ENCODE measurements at places on chromosomes 2 and 18.

- no peak for DNase-seq
Observed at GRCh38 chr2:7154656-7155055, 237.4 kb downstream of the RNF144A start.

GRCh38 chr18:58697146-58697545 lies 25.9 kb downstream of the MALT1 start:
- DNase-seq = no peak

DNA sequence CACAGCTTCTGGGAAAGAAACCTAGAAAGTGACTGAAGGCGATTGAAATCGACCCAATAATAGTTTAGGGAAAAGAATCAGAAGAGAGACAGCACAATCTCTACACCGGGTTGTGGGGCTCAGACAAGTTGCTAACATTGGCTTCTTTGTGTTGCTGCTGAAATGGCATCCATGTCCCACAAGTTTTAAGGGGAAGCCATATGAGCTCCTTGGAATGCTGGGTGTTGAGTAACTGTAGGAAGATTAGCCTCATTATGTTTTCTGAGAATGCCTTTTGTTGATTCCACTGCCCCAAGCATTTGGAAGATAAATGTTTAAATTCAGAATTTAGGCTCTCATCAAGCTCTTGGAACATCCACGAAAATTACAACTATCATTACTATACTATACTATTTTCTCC lies 73.4 kb upstream of the NEUROD1 start:
- DNase-seq = no peak

DNA sequence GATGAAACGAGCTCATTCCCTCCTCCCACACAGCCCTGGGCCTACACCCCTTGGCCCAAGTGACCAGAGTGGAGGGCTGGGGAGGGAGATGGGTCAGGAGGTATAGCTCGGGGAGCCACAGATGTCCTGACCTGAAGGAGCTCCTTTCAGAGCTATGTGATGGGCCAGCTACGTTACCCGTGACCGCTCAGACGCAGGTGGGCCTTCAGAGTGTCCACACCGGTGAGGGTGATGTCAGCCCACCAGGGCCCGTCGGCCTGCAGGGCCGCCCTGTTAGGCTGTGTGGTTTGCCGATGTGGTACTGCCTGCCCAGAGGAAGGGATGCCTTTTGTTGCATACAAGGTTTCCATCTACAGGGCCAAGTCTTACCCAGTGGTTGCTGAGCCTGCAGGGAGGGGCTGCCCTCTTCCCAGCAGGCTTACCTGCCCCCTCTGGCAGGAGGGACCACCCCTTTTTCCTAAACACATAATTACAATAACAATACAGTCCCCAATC lies 41.8 kb upstream of the FOSL2 start:
- DNase-seq = no peak

- no peak for DNase-seq
Observed at GRCh38 chr2:173148520-173148919, 72.9 kb downstream of the MAP3K20 start.

DNA sequence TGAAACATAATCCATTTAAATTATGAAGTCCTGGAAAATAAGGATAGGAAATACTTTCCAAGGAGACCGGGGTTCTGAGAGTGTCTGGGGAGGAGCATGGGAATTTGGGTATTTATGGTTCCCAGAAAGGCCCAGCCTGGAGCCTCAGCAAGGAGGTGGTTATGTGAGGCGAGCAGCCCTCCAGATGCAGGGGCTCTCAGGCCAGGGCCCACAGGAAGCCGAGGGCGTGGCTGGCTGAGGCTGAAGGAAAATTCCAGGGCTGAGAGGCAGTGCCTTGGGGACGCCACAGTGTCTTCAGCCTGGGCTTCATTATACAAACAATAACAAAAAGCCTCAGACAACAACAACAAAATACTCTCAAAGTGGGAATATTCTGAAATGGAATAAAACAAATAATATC lies 86.9 kb upstream of the SERPINE2 start:
- DNase-seq = no peak

DNA sequence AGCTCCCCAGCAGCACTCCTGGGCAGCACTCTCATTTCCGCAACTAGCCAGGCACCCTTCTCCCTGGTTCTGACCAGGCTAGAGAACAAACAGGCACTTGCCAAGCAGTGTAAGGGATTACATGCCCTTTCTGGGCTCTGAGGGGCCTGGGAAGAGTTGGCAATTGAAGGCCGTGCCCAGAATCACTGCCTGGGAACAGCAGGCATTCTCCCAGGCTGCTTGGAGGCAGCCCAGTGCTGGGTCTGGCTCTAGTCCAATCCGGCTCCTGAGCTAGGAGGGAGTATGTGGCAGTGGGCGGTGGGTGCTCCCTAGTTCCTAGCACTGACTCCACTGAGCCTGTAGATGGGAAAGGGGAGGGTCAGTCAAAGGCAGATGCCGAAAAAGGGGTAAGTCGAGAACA lies 34.1 kb upstream of the SP3 start:
- DNase-seq = no peak

DNA sequence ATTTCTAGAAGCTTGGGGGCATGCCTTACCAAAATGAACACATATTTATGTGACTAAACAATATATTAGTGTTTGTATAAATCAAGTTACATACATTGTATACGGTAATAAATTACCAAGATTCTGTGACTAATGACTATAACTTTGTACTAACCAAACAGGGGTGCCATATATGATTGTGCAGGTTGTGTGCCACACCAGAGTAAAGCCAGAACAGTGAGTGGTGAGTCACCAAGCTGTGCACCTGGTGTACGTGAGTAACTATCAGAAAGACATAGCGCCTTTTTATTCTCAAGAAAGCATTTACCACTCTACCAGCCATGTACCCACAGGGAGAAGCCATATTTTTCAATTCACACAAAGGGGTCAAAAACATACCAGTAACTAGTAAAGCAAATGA lies 453.2 kb upstream of the PIK3C3 start:
- DNase-seq = no peak

GRCh38 chr2:23452853-23453420 lies 68.0 kb downstream of the KLHL29 start:
- no peak for DNase-seq

DNA sequence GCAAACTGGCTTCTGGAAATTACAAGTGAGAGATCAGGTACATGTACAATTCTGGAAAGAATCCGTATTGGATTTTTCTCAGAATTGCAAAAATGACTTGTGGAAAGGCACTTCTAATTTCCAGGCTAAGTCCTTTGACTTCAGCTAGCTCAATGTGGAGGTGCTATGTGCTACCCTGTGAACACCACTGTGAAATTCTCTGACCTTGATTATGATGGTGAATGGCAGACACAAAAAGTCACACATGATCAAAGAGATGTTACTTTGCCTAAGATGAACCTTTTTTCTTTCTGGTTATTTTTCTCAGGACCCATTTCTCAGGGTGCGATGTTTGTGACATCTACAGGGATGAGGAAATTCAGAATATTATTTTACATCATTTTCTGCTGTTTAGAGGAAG lies 856.6 kb upstream of the VRK2 start:
- no peak for DNase-seq

DNA sequence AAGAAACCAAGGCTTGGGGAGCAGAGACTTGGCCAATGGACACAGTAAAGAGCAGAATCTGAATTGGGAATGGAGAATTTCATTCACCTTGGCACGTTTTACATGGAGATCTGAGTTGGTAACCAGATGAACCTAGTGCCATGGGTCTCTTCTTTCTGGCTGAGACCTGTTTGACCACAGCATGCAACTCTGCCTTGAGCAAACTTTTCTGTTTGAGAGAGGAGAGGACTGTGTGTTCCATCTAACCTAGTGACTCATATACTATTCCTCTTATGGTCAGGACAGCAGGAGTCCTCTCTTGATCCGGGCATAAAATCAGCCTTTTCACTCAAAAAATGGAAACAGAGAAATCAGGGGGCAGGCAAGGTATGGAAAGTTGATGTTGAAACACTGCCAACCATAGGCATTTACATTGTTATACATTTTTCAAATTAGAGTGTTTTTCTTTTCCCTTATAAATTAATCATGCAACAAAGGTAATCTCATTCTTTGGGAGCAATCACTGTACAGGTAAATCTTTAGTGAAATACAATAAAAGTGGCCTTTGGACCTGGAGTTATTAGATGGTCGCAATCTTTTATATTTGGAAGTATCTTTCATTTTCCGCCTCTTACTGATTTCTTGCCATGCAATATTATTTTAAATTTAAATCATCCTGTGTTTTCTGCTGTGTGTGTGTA lies 86.7 kb downstream of the NRP2 start:
- DNase-seq = no peak

DNA sequence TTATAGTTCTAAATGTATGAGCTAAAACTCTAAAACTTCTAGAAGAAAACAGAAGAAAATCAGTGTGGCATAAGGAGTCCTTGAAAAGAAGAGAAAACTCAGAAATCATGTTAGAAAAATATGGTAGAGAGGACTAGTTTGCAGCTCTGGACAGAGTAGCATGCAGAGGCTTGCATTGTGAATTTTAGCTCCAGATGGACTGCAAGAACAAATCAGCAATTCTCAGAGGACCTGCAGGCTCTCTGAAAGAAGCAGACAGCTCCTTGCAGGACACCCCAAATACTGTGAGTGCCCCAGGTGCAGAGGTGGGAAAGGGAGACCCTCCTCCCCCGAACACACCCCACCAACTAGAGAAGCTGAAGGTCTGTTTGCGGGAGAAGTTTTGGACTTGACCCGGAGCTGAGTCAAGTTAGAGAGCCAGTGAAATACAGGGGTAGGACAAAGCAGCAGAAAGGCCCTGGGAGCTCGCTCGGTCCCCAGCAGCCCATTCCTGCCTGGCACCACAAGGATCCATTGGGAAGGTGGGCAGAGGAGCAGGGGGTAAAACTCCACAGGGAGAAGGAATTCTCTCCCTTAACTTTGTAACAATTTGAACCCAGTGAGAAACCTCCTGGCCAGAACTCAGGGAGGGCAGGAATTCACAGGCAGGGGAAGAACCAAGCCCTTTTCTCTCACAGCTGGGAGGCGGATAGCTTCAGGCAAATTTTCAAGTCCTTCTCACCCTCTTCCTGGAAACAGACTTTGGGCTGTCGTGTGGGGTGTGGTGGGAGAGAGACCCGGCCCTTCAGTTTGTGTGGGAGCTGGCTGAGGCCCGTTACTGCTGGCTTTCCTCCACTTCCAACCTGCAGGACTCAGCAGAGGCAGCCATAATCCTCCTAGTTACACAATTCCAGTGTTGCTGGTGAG lies 216.2 kb upstream of the SLC35G4 start:
- no peak for DNase-seq

DNA sequence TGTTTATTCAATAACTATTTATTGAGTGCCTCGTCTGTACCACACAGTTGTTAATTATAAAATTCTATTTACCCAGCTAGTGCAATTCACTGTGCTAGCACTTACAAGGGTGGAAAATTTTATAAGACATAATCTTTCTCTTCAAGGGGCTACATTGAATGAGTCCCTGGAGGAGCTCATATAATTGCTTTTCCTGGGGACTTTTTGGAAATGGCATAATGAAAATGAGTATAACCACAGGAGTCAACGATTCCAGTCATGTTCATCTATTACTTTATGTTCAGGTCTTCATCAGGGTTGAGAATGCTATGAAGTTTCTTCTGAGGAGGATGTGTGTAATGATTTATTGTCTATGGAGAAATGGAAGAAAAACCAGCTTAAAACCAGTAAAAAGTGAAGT lies 52.9 kb upstream of the TMEM200C start:
- no peak for DNase-seq

DNA sequence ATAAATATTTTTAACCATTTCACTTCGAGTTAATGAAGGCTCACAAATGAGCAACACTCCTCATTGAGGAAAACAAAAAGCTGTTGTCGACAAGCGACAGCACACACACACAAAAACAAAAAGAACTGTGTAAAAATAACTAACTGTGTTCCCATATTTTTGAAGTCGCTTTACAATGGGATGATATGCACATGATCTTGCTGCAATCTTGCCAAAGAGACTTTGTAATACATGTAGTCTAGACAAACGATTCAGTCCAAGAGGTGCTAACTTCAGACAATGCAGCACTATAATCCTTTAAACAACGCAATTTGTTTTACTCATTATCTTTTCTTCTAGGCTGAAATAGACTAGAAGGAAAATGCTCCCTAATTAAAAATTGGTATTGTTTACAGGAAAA lies 7.2 kb upstream of the USP34 start:
- DNase-seq = no peak

DNA sequence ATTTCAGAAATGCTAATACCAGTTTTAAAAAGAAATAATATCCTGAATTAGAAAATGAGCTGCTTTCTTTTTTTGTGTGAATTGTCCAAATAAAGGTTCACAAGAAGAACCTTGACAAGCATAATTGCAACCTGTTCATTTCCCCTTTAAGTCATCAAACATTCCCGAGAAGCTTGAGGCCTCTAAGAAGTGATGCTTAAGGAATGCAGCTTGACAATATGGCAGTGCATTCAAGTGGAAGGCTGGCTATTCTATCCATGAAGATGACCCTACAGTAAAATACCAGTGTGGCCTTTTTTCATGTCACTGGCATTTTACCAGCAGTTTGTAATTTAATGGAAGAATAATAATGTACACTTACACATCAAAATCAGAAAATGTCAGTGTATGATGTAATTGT lies 216.7 kb downstream of the CTNNA2 start:
- DNase-seq = no peak

DNA sequence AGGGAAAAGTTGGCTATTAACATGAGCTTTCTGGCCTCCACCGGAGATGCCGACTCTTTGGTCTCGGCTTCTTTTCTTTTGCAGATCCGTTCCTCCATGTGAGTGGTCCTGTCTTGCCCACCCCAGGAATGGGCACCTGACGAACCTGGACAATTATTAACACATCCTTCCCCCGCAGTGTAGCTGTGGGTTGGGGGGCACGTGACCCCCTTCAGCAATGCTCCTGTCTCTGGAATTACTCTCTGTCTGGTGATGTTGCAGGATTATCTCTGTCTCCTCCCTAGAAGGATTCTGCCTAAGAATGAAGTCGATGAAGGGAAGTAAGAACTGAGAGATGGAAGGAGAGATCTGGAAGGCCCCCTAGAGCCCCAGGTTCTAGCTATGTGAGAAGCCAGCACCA lies 115.2 kb upstream of the NPAS2 start:
- no peak for DNase-seq

- DNase-seq = no peak
Observed at GRCh38 chr2:70886541-70886987, 49.1 kb upstream of the ATP6V1B1 start.

- no peak for DNase-seq
Observed at GRCh38 chr2:111712361-111712760, 171.6 kb downstream of the ANAPC1 start.

All from GOT3 (cell line).